ENCODE measurements at places on chromosomes 2 and 18.

DNA sequence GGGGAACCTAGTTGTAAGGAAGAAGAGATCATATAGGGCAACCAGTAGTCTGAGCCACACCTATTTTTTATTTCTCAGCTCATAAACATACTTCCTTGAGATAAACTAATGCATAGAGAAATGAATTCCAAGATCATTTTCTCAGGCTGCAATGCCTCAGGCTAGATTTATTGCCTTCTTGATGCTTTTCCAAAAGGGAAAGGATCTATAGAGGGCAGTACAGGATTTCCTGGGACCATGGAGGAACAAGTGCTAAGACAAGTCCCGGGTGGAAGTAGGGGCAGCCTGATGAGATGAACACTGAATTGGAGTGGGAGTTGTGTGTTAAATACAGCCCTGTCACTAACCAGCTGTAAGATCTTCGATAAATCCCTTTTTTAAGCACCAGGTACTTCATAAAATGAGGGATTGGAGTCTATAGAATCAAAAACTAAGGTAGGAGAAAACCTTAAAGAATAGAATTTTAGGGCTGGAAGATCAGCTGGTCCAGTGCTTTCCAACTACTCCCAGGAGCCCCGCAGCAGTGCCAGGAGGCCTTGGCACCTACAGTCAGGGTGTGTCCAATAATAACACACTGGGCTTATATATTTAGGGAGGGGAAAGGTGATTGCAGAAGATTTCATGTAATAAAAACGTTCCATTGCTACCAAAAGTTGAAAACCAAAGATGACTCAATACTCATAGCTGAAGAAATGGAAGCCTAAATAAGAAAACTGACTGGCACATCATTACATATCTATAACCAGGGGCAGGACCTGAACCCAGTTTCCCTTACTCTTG, 58.1 kb downstream of the SERTAD2 start:
- no peak for DNase-seq

DNA sequence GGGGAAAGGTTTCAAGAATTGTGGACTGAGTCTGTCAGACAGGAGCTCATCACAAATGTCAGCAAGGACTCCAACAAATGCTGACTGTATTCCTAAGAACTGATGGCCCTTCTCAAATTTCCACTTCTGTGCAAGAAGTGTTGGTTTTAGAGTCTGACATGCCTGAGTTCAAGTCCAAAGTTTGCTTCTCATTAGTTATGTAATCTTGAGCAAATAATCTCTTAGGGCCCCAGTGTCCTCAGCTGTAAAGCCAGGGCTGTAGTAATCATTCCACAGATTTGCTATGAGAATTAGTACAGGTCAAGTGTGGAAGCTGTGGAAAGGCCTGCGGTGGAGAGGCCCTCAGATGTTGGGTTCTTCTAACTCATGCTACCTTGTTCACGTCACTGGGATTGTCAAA, 23.9 kb downstream of the MEP1B start:
- no peak for DNase-seq

GRCh38 chr2:121219866-121220265, 65.1 kb downstream of the TFCP2L1 start:
- no peak for DNase-seq

DNA sequence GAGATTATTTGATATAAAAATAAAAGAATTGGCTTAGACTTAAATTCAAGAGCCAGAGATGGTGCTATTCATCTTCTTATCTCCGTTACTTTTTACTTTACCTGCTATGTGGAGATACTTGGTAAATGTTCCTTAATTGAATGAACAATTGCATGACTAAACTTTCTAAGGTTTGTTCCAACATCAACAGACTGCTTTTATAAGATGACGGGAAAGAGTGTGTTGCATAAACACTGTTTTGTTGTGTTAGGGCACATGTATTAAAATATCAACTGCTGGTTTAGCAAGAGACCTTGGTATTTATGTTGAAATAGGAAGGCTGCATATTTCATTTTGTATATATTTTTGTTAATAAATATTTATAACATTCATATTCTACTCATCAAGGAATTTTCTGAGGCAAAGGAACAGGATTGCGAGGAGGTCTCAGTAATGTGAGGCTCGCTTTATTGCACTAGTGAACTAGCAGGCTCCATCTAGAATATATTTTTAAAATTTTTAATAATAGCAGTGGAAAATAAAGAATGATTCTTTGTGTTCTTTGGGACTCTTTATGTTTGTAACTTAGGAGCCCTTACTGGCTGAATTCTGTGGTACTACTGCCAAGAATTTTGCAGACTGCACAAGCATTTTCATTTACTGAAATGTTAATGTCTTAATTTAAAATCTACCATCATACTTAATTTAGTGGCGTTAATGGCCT, 10.7 kb upstream of the NFE2L2 start:
- DNase-seq: no peak
